ENCODE measurements at places on chromosomes 7 and 10. TPM values are rescaled to one million over a fixed set of nuclear protein-coding genes. Genes with fewer than 3 reads are reported as not detected.

DNA sequence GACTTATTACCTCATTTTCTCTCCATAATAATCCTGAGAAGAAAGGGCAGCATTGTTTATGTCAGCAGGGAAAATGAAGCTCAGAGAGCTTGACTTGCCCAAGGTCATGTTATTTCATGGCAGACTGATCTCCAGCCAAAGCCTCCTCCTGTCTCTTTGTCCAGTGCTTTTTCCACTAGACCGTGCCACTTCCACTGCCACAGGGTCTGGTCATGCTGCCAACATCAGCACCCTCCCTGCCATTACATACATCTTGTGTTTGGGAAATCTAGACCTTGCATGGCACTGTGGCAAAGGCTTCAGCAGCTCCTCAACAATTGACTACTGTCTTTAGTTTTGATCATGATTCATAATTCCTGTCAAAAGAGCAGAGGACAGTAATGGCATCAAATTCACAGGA is 25.1 kb downstream of the NRCAM start:
- no peaks in the 10 kb centered on the region for H3K4me1 ChIP-seq
- H3K27ac ChIP-seq = no peak overlapping the region
- H3K27me3 ChIP-seq = peaks cover 26% of the 10 kb centered on the region
- DNase-seq = no peak
- H3K36me3 ChIP-seq = no peaks in the 10 kb centered on the region

- H3K4me1 ChIP-seq = peaks cover 49% of the 10 kb centered on the region
- peaks cover 6% of the 10 kb centered on the region for H3K27me3 ChIP-seq
- DNase-seq = peak; percentile 40
- no peak overlapping the region for H3K4me3 ChIP-seq
- no peak overlapping the region for H3K27ac ChIP-seq
- peaks cover 3% of the 10 kb centered on the region for H3K36me3 ChIP-seq
Measured at GRCh38 chr10:116766837-116767634, 24.7 kb upstream of the HSPA12A start.

- no peaks in the 10 kb centered on the region for H3K27me3 ChIP-seq
- peaks cover 5% of the 10 kb centered on the region for H3K4me1 ChIP-seq
- no peak overlapping the region for H3K4me3 ChIP-seq
Measured at GRCh38 chr7:34354899-34355298, 303.1 kb upstream of the NPSR1 start.

DNA sequence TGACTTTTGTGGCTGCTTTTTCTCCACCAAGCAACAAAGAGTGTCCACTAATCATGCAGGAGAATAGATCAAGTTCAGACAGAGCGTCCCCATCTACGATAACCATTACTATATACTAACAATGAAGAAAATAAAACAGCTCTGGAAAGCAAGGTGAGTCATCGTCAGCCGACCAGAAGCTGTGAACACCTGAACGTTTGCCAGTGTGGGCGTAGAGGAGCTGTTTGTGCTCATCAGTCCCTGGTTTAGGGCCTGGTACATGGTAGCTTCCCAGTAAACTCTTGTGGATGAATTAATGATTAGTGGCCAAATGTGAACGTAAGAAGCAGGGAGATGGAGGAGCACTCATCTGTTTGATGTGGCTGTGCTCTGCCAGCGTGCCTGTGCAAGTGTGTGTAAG is 180.7 kb downstream of the EVX1 start:
- no peaks in the 10 kb centered on the region for H3K36me3 ChIP-seq
- H3K27me3 ChIP-seq = no peaks in the 10 kb centered on the region
- no peak overlapping the region for H3K27ac ChIP-seq
- H3K4me1 ChIP-seq = no peaks in the 10 kb centered on the region
- no peak overlapping the region for H3K4me3 ChIP-seq

DNA sequence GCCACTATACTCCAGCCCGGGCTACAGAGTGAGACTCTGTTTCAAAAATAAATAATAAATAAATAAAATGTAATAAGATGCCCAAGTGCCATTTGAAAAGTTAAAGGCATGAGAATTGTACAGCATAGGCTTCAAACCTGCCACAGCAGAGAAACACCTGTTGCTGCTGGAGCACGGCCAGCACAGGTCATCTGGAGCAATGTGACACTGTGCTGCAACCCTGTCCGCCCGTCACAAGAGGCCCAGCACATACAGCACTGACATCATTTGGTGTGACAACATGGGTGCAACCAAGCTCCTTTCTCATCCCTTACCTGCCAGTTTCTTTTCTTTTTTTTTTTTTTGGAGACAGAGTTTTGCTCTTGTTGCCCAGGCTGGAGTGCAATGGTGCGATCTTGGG is 1.3 kb downstream of the RFC2 start:
- H3K4me1 ChIP-seq = peaks cover 41% of the 10 kb centered on the region
- H3K27ac ChIP-seq = no peak overlapping the region
- H3K36me3 ChIP-seq = peaks cover 35% of the 10 kb centered on the region
- DNase-seq = no peak
- no peaks in the 10 kb centered on the region for H3K27me3 ChIP-seq

- no peak overlapping the region for H3K27ac ChIP-seq
- no peaks in the 10 kb centered on the region for H3K36me3 ChIP-seq
- no peak for DNase-seq
- peaks cover 34% of the 10 kb centered on the region for H3K4me1 ChIP-seq
Measured at GRCh38 chr7:105213611-105214010, 175.1 kb downstream of the SRPK2 start.

DNA sequence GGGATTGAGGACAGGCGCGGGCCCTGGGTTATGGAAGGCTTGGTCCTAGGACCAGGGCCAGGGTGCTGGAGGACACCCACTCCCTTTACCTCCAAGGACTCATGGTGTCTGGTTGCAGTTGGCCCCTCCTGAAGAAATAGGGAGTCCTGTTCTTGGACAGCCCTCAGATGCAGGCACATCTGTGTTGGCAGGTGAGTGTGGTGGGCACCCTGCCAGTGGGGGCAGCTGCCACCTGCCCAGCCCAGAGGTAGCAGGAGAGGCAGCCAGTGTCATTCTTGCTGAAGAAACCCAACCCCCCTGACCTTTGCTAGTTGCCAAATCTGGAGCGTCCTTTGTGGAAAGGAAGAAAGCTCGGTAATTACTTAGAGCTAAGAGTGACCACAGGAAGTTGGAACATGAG is 8.3 kb downstream of the GALNT17 start:
- no peak for DNase-seq
- no peak overlapping the region for H3K4me3 ChIP-seq
- H3K27ac ChIP-seq = no peak overlapping the region

DNA sequence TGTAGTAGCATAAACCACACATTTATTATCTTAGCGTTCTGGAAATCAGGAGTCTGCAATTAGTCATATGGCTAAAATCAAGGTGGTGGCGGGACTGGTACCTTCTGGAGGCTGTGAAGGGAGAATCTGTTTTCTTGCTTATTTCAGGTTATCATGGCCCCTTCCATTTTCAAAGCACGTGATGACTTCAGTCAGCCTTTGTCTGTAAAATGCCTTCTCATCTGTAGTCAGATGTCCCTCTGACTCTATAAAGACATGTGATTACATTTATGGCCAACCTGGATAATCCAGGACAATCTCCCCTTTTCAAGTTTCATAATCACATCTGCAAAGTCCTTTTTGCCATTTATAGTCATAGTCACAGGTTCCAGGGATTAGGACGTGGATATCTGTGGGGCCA is 15.5 kb upstream of the ZNF248 start:
- no peaks in the 10 kb centered on the region for H3K36me3 ChIP-seq
- no peaks in the 10 kb centered on the region for H3K4me1 ChIP-seq
- H3K27ac ChIP-seq = no peak overlapping the region
- no peak for DNase-seq

- H3K27ac ChIP-seq = peak overlapping the region; percentile 88
- H3K4me3 ChIP-seq = peak overlapping the region; percentile 79
- peaks cover 77% of the 10 kb centered on the region for H3K4me1 ChIP-seq
- DNase-seq = no peak
- peaks cover 8% of the 10 kb centered on the region for H3K27me3 ChIP-seq
Measured at GRCh38 chr7:21941611-21942141, 4.0 kb downstream of the CDCA7L start.

DNA sequence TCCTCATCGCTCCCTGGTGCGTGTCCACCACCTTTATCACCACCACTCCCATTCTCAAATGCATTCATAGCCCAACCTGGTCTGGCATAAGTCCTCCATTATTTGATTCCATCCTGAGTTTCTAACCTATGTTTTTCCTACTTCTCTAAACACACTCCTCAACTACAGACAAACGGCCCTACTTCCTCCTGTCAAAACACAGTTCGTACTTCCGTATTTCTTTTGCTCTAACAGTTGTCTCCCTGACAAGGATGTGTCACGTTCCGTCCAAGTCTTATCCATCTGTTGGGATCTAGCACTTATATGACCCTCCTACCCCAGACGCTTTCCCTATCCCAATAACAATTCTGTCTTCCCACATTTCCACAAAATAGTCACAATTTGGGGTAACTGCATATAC is 46.8 kb downstream of the DOCK4 start:
- H3K27ac ChIP-seq = no peak overlapping the region

DNA sequence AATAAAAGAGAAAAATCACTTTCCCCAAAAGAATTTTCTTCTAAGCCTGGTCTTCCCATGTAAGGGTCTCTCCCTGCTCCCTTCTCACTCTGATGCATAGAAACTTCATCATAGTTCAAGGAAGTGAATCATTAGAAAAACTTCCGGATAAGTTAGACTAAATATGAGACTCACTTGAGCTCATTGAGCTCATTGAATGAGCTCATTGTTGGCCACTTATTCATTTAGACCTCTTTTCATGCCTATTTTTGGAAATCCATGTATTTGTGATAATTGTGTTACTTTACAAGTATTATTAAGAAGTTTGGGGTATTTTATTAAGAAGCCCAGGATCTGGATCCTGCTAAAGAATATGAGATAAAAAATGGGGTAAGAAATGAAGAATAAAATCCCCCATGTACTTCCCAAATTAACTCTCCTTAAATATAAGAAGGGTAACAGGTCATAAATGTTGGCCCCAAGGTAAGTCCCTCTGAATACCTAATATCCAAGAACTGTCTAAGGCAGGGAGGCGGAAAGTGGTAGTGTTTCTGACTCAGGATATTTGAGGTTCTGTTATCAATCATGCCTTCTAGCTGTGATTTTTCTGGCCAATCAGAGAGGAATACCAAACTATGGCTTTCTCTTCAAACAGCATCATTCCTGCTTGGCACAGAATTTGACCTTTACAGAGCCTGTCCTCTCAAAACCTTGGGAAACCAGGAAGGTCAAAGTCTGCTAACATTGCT is 236.5 kb upstream of the PTN start:
- no peak overlapping the region for H3K4me3 ChIP-seq
- no peaks in the 10 kb centered on the region for H3K36me3 ChIP-seq
- no peak for DNase-seq
- H3K27ac ChIP-seq = no peak overlapping the region
- no peaks in the 10 kb centered on the region for H3K27me3 ChIP-seq

GRCh38 chr7:139827042-139827441 is 2.0 kb upstream of the TBXAS1 start:
- no peaks in the 10 kb centered on the region for H3K36me3 ChIP-seq
- no peak for DNase-seq
- H3K4me3 ChIP-seq = no peak overlapping the region

DNA sequence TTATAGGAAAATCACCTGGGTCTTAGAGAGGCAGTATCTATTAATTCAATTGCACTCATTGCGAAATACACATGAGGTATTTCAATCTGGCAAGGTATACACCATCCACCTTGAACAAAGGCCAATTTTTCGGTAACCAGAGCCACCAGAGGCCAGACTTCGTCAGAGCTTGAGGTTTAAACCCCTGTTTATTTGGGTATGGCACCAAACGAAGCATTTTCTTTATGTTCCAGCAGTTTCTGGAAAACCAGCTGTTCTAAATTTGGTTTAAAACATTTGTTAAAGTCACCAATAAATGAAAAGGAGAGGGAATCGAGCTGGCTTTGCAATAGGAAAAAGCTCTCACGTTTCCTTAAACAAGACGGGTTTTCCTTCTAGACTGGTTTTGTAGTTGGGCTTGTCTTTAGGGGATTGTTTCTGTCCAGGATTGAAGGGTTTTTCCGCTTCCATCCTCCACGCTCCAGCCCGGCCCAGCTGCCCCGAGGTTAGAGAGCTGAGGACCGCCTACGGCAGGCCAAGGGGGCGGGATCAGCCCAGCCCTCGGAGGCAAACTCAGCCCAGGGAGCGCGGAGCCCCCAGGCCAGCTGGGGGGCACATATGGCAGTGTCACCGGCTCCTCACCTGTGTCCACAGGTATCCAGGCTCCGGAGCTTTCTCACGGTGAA is 539.4 kb upstream of the MGMT start:
- peaks cover 67% of the 10 kb centered on the region for H3K27me3 ChIP-seq
- H3K4me1 ChIP-seq = peaks cover 16% of the 10 kb centered on the region
- peak overlapping the region; percentile 79 for H3K27ac ChIP-seq
- peak overlapping the region; percentile 9 for H3K4me3 ChIP-seq

DNA sequence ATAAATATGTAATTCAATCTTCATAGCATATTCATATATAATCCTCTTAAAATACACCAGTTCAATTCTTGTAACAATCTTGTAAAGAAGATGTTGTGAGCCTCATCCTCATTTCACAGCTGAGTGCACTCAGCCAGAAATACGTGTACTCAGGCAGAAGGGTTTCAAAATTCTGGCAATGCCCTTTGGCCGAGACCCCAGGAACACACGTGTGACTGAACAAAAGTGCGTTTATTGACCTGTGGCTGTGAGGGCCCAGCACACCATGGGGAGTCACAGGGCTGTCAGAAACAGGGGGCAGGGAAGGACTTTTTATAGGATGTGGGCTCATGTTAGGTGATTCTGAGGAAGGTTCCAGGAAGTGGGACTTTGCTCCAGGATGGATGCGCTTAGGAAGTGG is 21.5 kb downstream of the GIMAP8 start:
- H3K36me3 ChIP-seq = peaks cover 62% of the 10 kb centered on the region
- DNase-seq = no peak
- H3K4me1 ChIP-seq = peaks cover 55% of the 10 kb centered on the region
- H3K27ac ChIP-seq = peak overlapping the region; percentile 22

DNA sequence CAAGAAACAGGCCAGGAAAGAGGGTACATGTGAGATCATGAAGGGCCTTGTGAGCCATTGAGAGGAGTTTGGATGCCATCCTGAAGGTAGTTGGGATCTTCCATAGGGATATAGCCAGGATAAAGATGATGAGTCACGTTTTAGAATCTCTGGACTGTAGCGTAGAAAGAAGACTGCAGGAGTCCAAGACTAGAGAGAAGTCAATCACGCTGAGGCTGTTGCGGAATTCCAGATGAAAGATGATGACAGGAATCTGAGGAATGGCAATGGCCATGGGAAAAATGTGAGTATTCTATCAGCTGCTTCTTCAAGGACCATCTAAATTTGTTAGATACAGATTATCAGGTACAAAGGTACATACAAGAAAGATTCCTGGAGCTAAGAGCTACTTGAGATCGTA is 711.3 kb downstream of the GRM8 start:
- no peak for DNase-seq
- no peaks in the 10 kb centered on the region for H3K36me3 ChIP-seq
- H3K27me3 ChIP-seq = no peaks in the 10 kb centered on the region
- no peaks in the 10 kb centered on the region for H3K4me1 ChIP-seq
- H3K4me3 ChIP-seq = no peak overlapping the region

- H3K4me1 ChIP-seq = peaks cover 53% of the 10 kb centered on the region
- H3K27ac ChIP-seq = peak overlapping the region; percentile 94
- peak; percentile 69 for DNase-seq
- H3K36me3 ChIP-seq = peaks cover 14% of the 10 kb centered on the region
- H3K4me3 ChIP-seq = peak overlapping the region; percentile 85
Measured at GRCh38 chr7:140060788-140061606, 1.8 kb downstream of the PARP12 start.

The LRRN3 gene
- total RNA-seq = 7.4 TPM

The MYPN gene
- 124 TPM for total RNA-seq

The KCND2 gene
- total RNA-seq = not detected

The SFRP4 gene
- 2.1 TPM for total RNA-seq

The TYW1B gene
- total RNA-seq = 2.5 TPM

The RBP4 gene
- 1.1 TPM for total RNA-seq

The CARD11 gene
- 0.16 TPM for total RNA-seq

The HYAL4 gene
- total RNA-seq = not detected

The HTR5A gene
- total RNA-seq = not detected

The EMX2 gene
- 0.25 TPM for total RNA-seq

The ASAH2 gene
- total RNA-seq = not detected

Data from left ventricle myocardium inferior (tissue), 1 donor.